ENCODE measurements at places on chromosomes 4 and X. TPM values are rescaled to one million over a fixed set of nuclear protein-coding genes. Genes with fewer than 3 reads are reported as not detected.

Gene SSX2B
- not detected for total RNA-seq

DNA sequence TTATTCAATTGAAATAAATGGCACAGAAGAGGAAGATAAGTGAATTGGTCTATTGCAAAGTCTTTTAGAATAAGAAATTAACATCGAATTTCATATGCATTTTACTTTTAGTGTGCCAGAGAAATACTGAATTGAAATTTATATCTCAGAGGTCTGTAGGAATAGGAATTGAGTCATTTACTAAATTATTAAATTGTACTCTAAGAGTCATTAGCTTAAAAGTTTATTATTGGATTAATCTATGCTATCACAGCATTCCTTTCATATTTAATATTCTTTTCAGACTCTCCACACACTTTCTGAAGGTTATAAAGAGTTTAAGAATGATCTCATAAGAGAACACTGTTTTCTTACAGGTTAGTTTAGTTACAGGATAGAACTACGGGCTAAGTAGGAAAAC is 2711.5 kb downstream of the ARAP2 start:
- DNase-seq = no peak

GRCh38 chr4:6925357-6925836 is 15.8 kb downstream of the TBC1D14 start:
- DNase-seq = no peak

DNA sequence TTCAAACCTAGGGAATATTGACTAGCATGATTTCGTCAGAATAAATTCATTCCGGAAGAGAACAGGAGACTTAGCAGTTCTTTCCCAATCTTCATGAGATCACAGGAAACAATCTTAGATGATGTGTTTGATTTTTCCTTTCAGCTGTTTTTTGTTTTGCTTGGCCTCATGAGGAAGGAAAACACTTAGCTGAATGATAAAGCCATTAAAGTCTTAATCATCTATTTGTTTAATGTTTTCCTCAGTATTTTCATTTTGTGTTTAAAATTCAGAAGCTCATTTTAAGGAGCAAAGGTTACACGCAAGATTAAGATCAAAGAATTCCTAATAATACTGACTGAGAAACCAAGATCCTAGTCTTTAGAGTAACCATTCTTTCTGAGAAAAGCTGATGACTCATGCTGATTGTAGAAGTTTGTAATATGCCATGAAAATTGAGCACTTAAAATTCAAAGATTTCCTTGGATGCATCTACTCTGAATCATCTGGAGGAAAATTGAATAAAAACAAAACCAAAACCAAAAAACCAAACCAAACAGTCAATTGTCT is 15.4 kb upstream of the TBC1D19 start:
- peak; percentile 94 for DNase-seq

Gene SOX3
- 0.09 TPM for total RNA-seq

Gene TMEM271
- total RNA-seq = not detected

- DNase-seq = peak; percentile 25
Observed at GRCh38 chr4:123649250-123649644, 252.7 kb downstream of the SPRY1 start.

DNA sequence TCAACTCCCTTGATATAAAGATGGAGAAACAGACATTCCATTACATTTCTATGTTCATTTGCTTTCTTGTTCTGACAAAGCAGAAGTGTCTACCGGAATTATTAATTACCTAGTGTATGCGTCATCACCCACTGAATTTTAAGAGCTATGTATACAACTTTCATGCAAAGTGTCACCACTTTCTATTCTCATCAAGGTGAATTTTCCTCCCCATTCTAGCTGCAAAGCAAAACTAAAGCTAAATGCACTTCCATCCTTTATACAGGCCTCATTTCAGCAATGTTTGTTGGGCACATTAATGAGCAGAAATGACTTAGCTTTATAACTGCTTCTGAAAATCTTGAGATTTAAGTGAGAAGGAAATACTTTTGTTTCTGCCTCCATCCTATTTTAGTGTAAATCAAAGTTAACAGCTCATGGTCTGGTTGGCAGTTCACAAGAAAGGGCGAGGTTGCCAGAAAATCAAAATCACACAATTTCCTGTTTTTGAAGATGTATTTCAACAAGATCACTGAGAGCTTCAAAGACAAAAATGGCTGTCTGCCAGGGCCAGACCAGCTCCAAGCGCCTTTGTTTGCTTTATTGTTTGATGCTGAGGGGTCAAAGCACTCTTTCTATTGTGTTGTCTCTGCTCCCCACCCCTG is 7.2 kb upstream of the FAM9C start:
- peak; percentile 79 for DNase-seq

GRCh38 chrX:53286171-53286570 is 4.8 kb upstream of the IQSEC2 start:
- DNase-seq = no peak

- DNase-seq = no peak
Observed at GRCh38 chrX:63330681-63331080, 20.5 kb downstream of the SPIN4 start.

Gene LDB2
- 58.1 TPM for total RNA-seq

Gene SRPK3
- total RNA-seq = 0.23 TPM

GRCh38 chr4:25827373-25827772 is 35.4 kb downstream of the SEL1L3 start:
- no peak for DNase-seq

Gene ARX
- total RNA-seq = not detected

Data from lung (tissue), 17 donors.